Activated naive CD8-positive, alpha-beta T cell treated with anti-CD3 and anti-CD28 coated beads, Interleukin-2, amount 50 U/mL, for 16 hours (primary cell): ENCODE measurements at places on chromosomes 2 and 18.

GRCh38 chr2:42922790-42923579 is 130.6 kb upstream of the HAAO start:
- no peak for DNase-seq

DNA sequence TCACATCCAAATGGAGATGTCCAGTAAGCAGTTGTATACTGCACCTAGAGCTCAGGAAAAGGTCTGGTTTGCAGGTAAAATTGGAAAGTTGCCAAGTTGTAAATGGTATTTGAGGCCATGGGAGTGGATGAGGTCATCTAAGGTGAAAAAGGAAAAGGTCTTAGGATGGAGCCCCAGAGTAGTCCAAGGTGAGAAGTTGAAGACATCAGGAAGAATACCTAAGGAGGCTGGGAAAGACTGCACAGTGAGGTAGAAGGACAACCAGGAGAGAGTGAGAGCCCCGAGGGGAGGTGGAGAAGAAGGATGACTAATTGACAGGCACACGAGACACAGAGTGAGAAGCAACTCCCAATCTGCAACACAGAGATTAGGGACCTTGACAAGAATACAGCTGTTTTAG is 10.7 kb downstream of the DPP4 start:
- no peak for DNase-seq

GRCh38 chr2:143150287-143150686 is 21.1 kb downstream of the ARHGAP15 start:
- DNase-seq = no peak

GRCh38 chr2:238965371-238966071 is 117.6 kb downstream of the TWIST2 start:
- no peak for DNase-seq

GRCh38 chr2:62055724-62056336 is 140.1 kb upstream of the B3GNT2 start:
- no peak for DNase-seq

DNA sequence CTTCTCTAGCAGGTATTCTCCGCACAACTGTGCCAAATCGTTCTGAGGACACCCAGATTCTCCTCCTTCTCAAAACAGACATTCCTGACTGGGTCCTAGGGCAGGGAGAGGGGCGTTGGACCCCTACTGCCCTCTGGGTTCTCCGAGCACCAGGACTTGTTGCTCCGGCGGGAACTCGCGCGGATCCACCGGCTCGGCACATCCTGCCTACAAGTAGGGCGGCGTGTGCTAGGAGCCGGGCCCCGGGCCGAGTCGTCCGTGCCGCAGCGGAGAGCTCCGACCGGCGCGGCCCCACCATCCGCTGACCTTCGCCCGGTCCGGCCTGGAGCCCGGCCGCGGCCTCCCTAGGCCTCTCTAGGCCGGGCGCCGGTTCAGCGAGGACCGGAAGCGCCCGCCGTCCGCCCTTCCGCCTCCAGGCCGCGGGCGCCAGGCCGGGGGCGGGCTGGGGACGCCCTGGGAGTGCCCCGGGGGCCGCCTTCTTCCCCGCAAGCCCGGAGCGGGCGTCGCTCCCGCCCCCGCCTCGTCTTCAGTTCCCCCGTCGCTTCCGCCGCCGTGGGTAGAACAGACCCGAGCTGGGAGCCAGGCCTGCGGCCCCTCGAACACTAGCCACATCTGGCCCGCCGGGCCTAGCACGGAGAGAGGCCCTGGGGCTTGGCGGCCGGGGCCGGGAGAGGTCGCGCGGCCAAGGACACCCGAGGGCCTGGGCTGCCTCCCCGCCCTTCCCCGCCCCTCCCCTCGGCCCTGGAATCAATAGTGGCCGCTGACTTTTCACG is 7.6 kb upstream of the ONECUT2 start:
- no peak for DNase-seq

DNA sequence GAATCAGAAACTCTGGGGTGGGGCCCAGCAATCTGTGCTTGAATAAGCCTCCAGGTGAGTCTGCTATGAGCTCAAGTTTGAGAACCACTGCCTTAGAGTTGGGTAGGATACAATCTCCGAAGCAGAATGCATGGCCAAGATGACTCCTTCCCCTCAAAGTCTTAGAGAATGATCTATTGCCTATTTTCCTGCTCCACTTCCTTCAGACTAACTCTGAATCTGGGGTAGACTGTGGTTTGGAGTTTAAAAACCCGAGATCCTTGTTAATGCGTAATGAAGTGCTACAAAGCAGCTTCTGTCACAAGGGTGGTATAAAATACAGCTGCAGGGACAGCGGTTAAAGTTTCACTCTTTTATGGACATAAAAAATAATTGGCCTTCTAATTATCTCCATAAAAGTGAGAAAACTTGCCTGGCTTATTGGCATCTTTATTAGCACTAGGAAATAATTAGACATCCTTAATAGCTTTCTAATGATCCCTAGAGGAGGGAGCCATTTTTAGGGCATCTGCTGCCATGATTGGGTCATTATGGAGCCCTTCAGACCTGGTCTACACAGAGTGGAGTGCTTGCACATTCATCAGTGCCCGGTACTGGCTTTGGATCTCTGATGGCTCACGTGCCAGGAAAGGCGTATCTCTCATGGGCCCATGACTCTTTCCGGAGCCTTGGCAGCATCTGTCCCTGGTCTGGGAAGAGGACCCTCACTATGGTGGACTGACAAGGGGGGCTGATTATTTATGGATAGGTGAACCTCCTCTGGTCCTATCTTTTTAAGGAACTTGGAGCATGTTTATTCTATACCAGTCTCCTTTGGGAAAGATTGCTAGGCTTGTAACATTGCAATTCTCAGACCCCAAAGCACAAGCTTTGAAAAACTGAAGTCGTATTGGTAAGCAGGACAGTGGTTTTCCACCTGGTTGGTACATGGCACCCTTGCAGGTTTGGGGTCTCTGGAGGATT is 28.2 kb downstream of the SIX2 start:
- DNase-seq = no peak

- no peak for DNase-seq
Measured at GRCh38 chr2:183868707-183869106, 729.6 kb upstream of the ZNF804A start.

GRCh38 chr2:14516844-14517243 is 115.7 kb upstream of the LRATD1 start:
- DNase-seq = no peak

DNA sequence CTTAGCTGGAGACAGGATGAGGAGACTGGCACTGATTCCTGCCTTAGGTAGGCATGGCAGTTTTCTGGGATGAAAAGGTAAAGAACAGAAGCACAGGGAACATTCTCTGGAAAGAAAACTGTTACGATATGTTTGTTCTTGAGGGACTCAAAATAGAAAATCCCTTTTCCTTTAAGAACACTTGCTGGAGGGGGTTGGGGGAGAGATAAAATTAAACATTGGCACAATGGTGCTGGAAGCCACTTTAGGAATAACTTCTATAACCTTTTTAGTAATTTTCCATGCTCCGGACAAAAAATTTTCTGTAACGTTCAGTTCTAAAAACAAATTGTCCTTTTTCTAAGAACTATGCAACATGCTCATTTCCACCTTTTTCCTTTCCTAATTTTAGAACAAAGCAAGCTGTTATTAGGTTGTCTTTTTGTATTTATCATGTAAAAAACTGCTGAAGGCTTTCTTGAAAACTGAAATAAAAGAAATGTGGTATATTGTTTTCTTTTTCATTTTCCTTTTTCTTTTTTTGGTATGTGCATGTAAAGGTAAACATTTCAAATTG is 343.8 kb downstream of the EPHA4 start:
- DNase-seq = no peak

DNA sequence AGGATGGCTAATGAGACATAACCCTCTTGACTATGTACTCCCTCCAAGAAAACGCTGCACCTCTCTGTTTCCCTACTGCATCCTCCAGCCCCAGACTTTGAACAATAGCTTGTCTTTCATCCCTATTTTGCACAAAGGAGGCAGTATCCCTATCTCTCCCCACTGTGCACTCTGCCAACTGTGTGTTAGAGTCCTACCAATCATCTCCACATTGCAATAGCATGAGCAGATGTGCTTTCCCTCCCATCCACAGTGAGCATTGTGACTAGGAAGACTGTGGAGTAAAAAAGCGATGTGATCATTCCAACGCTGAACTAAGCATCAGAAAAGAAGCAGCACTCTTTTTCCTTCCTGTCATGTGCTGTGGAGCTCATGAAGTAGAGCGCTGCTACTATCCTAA is 206.3 kb upstream of the GULP1 start:
- no peak for DNase-seq

GRCh38 chr2:47056868-47057686 is 98.0 kb downstream of the STPG4 start:
- no peak for DNase-seq

GRCh38 chr2:147843391-147843863 is 1.4 kb upstream of the ACVR2A start:
- DNase-seq = no peak

- DNase-seq = no peak
Measured at GRCh38 chr2:152587187-152587947, 129.9 kb downstream of the PRPF40A start.

- no peak for DNase-seq
Measured at GRCh38 chr2:122007577-122007976, 252.1 kb downstream of the TSN start.

- no peak for DNase-seq
Measured at GRCh38 chr2:26049641-26050040, 15.8 kb downstream of the RAB10 start.
